Fibroblast of skin of left quadriceps (primary cell): ENCODE measurements at places on chromosomes 7 and 10.
A peak's percentile ranks its signal among the peaks of the same experiment; 100 is the strongest.

DNA sequence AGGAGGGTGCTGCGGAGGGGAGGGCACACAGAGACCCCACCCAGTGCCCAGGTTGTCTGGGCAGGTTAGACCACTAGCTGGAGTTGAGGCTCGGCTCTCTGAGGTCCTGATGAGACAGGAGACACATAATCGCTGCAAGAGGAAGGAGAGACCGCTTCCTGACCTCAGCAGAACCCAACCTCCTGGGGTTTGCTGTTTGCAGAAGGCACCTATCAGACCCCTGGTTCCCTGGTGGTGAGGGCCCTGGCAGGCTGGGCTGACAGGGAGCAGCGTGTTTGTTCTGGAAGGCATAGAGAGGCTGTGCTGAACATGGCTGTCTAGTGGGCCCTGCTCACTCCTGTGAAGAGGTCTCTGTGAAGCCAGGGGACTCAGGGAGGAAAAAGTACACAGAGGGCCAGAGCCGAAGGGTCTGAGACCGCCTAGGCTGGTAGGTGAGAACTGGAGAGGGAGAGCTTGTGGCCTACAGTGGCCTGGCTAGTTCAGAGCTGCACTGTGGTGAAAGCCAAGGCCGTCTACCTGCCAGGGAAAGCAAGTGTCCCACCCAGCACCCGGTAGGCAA, 39.4 kb upstream of the NPFFR1 start:
- DNase-seq = no peak

GRCh38 chr10:93552780-93553179, 13.7 kb upstream of the FFAR4 start:
- no peak for DNase-seq

DNA sequence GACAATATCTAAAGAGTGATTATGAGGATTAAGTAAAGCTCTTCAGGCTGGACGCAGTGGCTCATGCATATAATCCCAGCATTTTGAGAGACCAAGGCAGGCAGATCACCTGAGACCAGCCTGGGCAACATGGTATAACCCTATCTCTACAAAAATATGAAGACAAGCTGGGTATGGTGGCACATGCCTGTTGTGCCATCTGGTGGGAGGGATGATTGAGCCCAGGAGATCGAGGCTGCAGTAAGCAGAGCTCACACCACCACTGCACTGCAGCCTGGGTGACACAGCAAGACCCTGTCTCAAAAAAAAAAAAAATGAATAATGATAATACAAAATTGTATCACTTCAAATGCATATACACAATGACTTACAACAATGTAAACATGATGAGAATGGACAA, 195.6 kb upstream of the AUTS2 start:
- DNase-seq = no peak

- DNase-seq = peak; percentile 65
These were observed 129.6 kb upstream of the MKLN1 start for GRCh38 chr7:131197920-131198615.

- peak; percentile 21 for DNase-seq
These were observed 30.7 kb upstream of the EPC1 start for GRCh38 chr10:32377458-32378259.

DNA sequence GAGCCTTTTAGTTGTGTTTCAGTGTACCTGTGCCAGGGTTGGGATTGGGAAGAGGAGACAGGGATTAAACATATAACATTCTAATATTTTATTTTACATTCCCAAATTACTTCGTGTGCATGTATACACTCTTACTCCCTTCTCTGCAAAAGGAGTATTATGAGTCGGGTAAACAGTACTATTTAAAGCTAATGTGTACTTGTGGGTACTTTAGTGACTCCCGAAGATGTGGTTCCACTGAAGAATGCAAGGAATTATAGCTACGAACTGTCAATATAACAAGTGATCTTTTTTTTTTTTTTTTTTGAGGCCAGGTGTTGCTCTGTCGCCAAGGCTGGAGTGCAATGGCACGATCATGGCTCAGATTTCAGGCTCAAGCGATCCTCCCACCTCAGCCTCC, 122.6 kb upstream of the RPA3 start:
- DNase-seq = no peak

GRCh38 chr10:1654247-1654646, 83.1 kb downstream of the ADARB2 start:
- DNase-seq = no peak

- no peak for DNase-seq
These were observed 105.7 kb downstream of the GRB10 start for GRCh38 chr7:50676740-50677637.

DNA sequence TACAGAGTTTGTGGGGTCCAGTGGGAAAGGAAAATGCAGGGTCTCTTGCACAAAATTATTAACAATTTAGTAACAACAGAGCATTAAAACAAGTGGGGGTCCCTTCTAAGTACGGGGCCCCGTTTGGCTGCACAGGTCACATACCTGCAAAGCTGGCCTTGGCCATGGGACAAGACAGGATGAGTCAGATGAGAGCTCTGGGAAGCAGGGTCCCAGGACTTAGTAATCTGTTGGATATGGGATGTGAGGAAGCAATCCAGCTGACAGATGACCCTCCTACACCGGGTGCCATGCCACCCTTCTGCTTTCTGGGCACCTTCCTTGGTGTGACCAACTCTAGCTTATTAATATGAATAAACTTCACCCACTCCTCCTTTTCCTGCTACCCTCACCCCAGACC, 3.2 kb upstream of the DUSP5 start:
- no peak for DNase-seq

- DNase-seq = no peak
These were observed 32.1 kb upstream of the PFKFB3 start for GRCh38 chr10:6170638-6171037.

GRCh38 chr7:69994886-69995542, 396.7 kb downstream of the AUTS2 start:
- DNase-seq = no peak

DNA sequence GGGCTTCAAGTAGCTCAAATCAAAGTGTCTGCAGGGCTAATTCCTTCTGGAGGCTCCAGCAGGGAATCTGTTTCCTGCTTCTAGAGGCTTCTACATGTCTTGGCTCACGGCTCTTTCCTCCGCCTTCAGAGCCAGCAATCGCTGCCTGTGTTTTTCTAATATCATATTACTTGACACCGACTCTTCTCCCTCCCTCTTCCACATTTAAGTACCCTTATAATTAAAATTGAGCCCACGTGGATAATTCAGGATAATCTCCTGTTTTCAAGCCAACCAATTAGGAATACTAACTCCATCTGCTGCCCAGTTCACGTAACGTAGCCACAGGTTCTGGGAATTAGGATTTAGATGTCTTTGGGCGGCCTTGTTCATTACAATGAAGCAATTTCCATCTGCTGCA, 372.2 kb downstream of the DPP6 start:
- DNase-seq = no peak

DNA sequence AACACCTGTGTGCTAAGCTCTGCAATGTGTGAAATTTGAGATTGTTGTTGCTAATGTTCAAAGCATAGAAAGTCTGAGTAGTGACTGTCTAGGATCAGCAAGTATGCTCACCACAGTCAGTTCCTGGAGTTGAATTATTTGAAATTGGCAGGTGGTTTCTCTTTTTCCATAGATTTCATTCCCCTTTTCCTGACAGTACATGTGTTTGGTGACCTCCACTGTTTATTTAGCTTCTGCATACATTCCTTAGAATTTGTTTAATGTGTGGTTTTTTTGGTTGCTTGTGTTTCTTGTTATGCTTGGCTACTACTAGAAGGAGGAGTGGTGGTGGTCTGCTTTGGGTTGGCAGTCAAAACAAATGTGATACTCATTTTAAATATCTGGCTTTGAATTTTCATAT, 52.3 kb downstream of the FOXP2 start:
- peak; percentile 3 for DNase-seq

GRCh38 chr7:16078076-16078952, 343.0 kb downstream of the CRPPA start:
- DNase-seq = peak; percentile 36

DNA sequence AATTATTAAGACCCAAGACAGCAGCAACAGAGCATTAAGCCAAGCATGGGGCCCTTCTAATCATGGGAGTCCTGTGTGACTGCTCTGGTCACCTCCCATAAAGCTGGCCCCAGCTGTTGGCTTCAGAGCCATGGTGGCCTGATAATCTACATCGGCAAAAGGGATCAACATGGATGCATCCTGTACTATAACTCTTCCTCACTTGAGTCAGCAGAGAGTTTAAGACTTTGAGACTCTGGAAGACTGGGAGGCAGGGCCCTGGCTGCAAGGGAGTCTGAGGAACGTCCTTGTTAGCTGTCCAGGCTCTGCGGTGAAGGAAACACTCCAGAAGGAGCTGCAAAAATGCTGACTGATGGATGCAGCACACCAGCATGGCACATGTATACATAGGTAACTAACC, 95.0 kb upstream of the KIAA1217 start:
- DNase-seq = no peak

- DNase-seq = no peak
These were observed 2.1 kb upstream of the SAMD9L start for GRCh38 chr7:93150200-93150835.

DNA sequence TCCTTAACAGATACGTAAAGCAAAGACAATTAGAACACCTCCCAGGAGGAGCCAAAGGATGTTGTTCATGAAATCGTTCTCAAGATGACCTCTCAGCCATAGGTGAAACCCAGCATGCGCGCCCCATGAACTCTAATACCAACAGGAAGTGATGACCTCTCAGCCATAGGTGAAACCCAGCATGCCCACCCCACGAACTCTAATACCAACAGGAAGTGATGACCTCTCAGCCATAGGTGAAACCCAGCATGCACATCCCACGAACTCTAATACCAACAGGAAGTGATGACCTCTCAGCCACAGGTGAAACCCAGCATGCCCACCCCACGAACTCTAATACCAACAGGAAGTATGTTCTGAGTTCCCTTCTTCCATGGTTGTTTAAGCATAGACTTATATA, 205.2 kb upstream of the ADARB2 start:
- DNase-seq = no peak

DNA sequence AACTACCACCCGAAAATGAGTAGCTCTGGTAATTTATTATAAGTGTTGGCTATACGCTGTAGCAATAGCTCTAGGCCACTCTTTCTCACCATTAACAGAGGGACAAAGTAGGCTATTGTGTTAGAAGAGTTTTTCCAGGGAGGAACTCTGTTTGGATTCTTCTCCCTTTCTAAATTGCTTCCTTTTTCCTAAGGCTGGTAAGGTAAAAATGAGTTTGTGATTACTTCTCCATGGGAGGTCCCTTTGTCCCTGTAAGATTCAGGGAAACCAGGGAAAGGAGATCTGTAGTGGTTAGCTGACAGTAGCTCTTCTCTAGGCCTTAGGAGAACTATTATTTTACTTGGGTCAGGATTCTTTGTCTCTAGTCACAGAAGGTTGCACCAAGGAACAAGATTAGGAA, 23.2 kb upstream of the SEMA3E start:
- no peak for DNase-seq

DNA sequence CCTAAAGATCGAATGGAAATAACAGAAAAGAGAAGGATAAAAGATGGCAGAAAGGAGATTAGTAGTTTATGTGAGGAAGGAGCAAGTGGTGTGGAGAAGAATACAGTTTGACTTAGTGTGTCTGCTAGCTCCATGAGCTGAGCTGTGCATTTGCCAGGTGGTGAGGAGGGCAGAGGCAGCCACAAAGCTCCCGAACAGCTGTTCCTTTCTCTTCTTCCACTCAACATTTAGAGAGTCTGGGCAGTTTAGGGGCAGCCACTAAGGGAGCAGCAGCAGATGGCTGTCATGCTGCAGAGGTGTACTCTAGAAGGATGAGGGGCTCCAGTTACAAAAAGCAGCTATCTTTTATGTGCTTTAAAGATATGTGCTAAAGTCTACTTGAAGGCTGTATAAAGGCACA, 674.4 kb downstream of the GRM8 start:
- DNase-seq = no peak

- no peak for DNase-seq
These were observed 21.3 kb upstream of the CPXM2 start for GRCh38 chr10:123912871-123913270.

- no peak for DNase-seq
These were observed 47.9 kb downstream of the MTPN start for GRCh38 chr7:135929249-135929648.

DNA sequence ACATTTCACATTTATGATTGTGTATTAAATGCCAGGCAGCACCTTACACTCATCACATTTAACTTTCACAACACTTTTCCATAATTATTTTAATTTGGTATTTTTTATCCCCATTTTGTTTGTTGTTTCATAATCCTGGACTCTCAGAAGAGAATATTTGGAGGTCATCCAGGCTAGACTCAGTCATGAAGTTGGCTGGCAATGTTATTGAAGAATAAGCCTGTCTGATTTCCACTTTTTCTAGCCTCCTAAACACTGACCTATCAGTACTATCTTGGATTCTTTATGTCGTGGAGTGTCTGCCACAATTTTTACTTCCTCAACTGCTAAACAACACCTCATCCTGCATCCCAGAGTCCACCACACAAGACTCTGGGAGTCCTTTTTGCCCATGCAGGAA, 372.3 kb upstream of the NRP1 start:
- DNase-seq = no peak

- DNase-seq = no peak
These were observed 10.7 kb downstream of the XPNPEP1 start for GRCh38 chr10:109912335-109913281.

GRCh38 chr10:7667262-7668141, 736 bp upstream of the ITIH5 start:
- no peak for DNase-seq

DNA sequence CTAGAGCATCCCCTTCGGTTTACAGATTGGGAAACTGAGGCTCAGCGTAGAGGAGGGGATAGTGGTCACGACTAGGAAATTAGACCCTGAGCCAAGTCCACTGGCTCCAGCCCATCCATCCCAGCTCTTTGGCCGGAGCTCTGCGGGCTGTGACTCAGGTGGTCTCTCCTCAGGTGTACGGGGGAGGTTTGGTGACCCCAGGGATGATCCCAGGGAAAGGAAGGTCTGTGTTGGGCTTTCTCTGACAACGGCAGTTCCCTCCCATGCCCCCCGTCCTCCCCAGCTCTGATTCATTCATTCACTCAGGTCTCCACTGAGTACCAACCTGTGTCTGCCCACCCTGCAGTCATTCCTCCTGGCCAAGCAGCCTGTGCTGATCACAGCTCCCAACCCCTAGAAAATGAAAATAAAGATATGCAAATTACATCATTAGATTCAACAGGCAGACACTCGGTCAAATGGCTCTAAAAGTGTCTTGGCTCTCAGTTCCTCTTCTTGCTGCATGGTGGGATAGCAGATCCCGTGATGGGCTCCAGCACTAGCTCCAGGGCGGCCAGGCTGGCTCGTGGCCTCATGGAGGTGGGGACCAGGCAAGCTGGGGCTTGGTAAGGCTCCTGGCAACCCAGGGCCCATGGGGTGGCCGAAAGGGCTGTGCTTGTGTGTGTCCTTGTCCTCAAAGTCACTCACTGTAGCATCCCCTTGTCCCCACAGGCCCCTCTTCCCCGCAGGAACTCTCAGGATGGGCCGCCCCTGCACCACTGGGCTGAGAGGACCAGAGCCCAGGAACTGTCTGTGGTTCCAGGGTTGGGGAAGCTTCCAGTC, 37.8 kb downstream of the CLRN3 start:
- DNase-seq = no peak

DNA sequence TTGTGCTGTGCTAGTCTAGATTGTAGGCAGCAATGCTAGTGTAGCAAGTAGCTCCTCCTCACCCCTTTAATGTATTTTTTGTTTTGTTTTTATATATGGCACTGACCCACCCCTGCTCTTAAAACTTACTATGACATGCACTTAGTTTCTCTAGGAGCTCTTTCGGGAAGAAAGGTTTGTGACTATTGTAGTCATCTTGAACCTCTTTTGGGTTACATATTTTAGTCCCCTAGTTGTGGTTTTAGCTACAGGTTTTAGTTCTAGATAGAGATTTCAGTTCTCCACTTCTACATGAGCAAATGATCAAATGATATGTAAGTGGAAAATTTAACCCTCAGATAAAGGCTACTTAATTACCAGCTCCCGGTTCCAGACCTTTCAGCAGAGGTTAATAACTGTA, 14.9 kb downstream of the MINPP1 start:
- DNase-seq = no peak
